Kidney tubule cell (primary cell): ENCODE measurements at places on chromosomes 1 and 21.

- DNase-seq = no peak
Measured at GRCh38 chr1:197472141-197472540, 204.1 kb downstream of the CRB1 start.

GRCh38 chr1:52037402-52037814 is 3.8 kb upstream of the KTI12 start:
- no peak for DNase-seq

- DNase-seq = no peak
Measured at GRCh38 chr1:187721216-187721615, 892.5 kb downstream of the PLA2G4A start.

GRCh38 chr1:239538239-239538988 is 152.0 kb downstream of the CHRM3 start:
- DNase-seq = no peak

DNA sequence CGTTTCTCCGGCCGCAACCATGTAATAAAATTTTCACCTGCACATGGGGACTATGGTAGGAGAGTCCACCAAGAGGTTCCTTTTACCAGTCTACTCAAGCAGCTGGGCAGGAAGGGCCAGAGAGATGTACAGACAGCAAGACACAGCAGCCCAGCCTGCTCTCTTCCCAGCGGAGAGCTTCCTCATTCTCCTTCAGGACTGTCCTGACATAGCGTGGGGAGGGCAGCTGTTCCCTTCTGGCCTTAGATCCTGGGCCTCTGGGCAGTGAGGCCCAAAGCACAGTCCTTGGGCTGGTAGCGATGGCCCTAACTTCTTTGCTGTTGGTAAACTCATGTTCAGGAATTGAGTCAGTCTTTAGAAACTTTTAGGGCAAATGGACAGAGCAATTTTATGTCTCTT is 89.1 kb downstream of the BCAR3 start:
- peak; percentile 85 for DNase-seq

DNA sequence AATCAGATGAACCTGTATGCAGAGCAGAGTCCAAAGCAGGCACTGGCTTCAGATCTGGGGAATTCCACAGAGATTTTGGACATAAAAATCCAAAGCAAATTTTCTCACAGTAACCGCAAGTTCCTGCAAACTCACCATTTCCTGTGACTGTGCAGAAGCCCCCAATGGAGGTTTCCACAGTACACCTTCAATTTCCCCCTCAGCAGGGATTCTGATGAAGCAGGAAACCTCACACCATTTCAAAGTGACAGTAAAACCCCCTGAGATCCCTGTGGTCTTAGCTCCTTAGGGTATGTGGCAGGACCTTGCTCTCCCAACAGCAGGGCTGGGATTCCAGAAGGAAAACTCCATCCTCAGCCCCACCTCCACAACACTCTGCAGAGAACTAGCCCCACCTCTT is 6.0 kb upstream of the TGFBR3 start:
- no peak for DNase-seq

- DNase-seq = peak; percentile 42
Measured at GRCh38 chr1:233025157-233025556, 74.7 kb downstream of the NTPCR start.

DNA sequence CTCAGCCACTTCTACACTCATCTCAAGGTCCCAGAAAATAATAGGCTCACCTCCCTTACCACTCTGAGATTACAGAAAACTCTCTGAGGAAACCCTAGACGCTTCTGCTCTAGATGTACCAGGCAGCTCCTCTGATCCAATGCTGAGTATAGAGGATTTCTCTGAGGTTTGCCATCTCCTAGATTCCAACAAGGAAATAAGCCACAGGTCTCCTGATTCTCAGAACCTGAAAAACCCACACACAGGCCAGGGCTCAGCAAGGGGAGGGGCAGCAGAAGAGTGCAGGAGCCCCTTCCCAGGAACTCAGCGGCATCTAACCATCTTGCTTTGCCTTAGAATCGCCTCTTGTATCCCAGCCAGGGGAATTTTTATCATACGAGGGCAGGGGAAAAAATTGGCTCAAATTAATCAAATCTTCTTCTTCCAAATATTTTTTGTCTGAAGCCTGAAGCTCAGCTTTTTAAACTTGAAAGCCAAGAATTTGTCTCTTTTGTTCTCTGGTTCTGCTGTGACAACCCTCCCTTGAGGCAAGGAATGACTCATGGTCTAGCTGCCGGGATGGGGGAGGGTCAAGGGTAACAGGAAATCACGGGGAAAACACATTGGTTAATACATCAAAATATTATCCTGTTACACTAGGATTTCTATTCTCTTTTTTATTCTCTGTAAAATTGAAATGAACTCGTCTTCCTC is 30.8 kb downstream of the GORAB start:
- DNase-seq = peak; percentile 77

GRCh38 chr1:237888143-237888542 is 2.6 kb downstream of the ZP4 start:
- peak; percentile 67 for DNase-seq

DNA sequence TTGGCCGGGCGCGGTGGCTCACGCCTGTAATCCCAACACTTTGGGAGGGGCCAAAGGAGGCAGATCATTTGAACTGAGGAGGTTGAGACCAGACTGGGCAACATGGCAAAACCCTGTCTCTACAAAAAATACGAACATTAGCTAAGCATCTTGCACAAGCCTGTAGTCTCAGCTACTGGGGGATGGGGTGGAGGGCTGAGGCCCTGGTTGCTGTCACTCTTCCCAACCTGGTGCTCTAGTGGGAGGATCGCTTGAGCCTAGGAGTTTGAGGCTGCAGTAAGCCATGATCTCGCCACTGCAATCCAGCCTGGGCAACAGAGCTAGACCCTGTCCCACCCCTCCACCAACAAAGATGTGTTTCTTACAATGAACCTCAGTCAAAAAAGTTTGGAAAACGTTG is 2.8 kb downstream of the PHGDH start:
- DNase-seq = no peak

DNA sequence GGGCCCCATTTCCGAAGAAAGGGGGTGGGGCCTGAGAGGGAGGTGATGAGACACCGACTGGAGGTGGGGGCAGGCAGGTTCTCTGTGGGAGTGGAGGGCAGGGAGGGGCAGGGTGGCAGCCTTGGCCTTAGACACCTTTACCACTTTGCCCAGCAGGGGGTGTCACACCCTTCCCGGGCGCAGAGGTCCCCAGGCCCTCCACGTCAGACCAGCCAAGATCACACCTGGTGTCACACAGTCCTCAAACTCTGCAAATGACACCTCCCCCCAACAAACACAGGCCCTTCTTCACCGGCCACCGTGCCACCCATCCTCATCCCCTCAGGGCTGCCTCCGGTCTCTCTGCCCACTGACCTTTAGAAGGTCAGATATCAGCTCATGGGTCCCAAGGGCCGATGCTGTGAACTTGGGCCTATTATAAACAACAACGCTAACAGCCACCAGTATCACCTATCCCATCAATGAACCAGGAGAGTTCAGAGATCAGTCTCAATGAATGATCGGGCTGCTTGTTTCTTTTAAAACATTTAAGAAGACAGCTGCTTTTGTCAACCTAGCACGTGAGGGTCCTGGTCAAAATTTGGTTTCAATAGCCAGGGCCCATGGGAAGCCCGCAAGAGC is 103.9 kb downstream of the CASZ1 start:
- DNase-seq = peak; percentile 79

- peak; percentile 19 for DNase-seq
Measured at GRCh38 chr21:31162827-31163226, 124.6 kb upstream of the KRTAP19-8 start.

DNA sequence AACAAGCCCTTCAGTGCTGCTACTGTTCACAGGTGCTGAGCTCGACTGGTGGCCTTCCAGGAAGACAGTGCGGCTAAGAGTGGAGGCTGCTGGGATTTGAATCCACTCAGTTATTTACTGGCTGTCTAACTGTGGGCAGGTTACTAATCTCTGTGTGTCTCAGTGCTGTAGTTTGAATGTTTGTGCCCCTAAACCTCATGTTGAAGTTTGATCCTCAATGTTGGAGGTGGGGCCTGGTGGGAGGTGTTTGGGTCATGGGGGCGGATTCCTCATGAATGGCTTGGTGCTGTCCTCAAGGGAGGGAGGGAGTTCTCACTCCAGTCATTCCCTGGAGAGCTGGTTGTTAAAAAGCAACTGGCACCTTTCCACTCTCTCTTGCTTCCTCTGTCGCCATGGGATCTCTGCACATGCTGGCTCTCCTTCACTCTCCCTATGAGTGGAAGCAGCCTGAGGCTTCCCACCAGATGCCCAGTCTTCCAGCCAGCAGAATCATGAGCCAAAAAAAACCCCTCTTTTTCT is 334.8 kb downstream of the RPS6KC1 start:
- no peak for DNase-seq

DNA sequence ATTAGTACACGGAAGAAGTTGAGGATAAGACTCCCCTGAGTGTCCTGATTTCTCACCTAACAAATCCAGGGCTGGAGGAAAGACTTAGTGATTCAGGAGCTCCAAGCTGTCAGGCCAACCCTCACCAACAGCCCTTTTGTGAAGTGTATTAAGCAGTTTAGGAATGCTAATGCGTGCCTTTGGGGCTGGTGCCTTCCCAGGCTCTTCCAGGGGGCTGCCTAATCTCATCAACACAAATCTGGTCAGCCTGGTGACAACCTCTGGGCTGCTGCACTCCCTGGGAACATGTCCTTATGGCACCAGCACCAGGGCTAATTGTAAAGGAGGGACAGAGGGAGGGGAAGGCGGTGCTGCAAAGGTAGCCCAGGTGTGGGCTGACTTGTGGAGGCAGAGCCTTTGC is 15.5 kb downstream of the CSMD2 start:
- no peak for DNase-seq

- peak; percentile 56 for DNase-seq
Measured at GRCh38 chr1:186482661-186483255, 21.8 kb upstream of the PDC start.

DNA sequence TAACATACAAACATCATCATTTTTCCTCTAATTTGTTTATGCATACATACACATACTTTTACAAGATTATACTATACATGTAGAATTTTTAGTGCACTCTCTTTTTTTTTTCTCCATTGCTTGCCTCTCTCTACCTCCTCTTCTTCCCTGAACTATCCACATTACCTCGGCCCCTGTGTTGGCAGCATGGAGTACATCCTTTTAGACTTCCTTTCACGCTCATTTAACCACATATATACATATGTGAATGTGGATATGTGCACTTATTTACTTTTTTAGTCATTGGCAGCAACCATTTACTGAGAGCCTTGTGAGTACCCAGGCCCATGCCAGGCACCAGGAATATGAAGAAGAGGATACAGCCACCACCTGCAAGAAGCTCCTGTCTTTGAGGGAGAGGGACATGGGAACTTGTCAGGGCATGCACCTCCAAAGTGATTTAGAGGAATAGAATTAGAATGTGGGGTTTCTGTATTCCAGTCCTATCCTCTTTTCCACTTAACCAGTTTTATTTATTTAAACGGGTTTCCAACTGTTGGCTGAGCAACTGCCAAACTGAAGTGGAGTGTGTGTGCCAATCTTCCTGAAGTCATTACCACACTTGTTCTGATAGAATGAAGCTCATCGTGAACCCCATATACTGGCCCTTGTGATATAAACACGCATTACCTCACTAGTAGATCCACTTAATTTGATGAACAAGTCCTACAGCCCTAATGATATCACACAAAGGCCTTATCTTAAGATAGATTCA is 212.6 kb downstream of the TNR start:
- no peak for DNase-seq

DNA sequence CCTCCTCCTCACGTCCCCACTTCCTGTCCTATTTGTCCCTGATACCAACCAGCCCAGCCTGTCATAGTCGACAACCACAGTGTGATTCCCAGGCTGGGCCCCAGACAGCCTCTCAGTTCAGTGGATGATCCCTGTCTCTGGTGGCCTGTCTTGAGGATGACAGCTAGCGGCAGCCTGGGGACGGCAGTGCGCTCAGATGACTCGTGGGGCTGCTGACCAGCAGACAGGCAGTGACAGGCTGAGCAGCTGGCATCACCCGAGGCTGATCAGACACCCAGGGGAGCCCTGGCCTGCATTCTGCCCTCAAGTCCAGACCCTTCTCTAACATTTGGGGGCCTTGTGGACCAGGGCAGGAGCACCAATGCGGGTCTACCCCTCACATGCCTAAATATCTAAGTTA is 21.0 kb downstream of the NKAIN1 start:
- DNase-seq = no peak

DNA sequence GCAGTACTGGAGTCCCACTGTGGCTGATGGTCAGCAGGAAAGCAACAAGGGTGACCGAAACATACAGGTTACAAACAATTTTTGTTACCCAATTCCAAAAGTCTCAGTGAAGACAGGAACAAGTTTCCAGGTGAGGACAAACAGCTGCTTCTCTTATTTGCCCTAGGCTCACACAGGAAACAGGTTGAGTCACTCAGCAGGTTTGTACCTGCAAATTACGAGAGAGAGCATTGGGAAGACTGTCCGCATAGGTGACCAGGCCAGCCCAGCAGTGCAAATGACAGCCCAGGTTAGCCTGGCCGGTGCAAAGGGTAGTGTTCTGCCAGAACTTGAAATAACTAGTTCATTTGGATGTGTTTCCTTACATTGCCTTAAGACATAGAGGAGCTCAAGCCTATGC is 40.0 kb upstream of the DSCAM start:
- DNase-seq = no peak

- DNase-seq = no peak
Measured at GRCh38 chr1:229753764-229754551, 127.9 kb downstream of the URB2 start.

- DNase-seq = peak; percentile 48
Measured at GRCh38 chr1:173330149-173330951, 123.2 kb upstream of the TNFSF4 start.

DNA sequence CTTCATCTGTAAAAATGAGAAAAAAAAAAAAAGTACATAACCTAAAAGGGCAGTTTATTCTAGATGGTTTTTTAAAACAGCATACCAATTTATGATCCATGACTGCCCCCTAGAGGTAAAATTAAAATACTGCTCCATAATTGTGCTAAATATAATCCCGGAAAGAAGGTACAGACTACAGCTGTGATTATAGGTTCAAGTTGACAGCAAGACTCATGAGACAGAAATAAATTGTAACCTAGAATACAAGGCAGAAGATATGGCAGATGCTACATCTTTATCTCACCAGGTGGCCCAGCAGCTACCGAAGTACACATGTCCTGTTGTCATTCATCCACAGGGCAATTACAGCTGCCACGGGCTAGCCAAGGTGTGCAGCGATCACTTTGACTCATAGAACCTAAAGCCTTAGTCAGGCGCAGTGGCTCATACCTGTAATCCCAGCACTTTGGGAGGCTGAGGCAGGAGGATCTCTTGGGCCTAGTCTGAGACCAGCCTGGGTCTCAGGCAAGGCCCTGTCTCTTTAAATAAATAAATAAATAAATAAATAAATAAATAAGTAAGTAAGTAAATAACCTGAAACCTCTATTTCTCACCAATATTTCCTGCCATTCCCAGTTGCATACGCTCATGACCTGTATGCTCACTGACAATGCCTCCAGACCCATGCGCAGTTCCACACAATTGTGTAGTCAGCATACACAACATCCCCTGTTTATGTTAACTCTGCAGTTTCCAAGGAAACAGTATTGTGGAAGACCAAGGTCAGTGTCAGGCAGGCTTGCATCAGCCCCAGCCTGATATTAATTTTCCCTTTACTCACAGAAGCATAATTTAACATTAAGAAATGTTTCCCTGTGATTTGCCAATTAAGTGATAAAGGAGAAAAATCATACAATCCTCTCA is 18.3 kb upstream of the PPIE start:
- DNase-seq = peak; percentile 74

- DNase-seq = peak; percentile 67
Measured at GRCh38 chr21:18493422-18493821, 89.8 kb upstream of the TMPRSS15 start.

- DNase-seq = no peak
Measured at GRCh38 chr1:6241107-6241886, 2.7 kb upstream of the HES3 start.

- no peak for DNase-seq
Measured at GRCh38 chr1:162166917-162167615, 97.6 kb downstream of the NOS1AP start.
